ENCODE measurements at places on chromosomes 7 and 10.
A peak's percentile ranks its signal among the peaks of the same experiment; 100 is the strongest.

DNA sequence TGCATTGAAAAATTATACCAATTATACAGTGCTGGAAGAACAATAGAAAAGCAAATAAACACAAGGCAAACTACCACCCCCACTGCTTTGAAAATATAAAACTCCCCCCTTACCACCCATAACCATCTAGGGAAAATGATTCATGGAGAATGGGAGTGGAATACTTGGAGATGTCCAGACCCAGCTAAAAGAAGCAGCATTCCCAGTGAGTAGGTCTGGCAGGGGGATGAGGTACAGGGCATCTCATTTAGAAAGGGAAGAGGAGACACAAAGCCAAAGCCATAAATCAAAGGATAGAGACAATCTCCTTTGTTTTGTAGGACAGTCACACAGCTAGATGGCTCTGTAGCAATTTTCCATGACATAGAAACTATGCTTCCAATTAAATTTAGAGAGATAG, 36.0 kb upstream of the DGKI start:
- no peak for DNase-seq

- DNase-seq: peak; percentile 75
These were observed 423.6 kb upstream of the LRGUK start for GRCh38 chr7:133703547-133703946.

DNA sequence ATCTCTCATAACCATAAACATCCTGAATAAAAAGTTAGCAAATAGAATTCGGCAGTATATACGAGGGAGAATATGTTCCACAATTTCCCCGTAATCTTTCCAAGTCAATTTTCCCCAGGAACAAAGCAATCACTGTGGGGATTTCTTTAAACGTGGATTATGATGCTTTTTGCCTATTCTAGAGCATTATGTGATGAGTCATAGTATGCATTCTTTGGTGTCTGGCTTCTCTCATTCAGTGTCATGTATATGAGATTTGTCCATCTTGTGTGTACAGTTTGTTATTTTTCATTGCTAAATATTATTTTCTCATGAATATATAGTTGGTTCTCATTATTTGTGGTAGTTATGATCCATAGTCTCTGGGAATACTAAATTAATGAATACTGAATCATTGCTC, 9.9 kb upstream of the OR9A4 start:
- peak; percentile 1 for DNase-seq

- no peak for DNase-seq
These were observed 162.8 kb upstream of the BMPER start for GRCh38 chr7:33742521-33742920.

GRCh38 chr7:64621656-64622055, 44.3 kb upstream of the ZNF107 start:
- no peak for DNase-seq

GRCh38 chr10:71213761-71214440, 1.5 kb downstream of the UNC5B start:
- DNase-seq: peak; percentile 66

DNA sequence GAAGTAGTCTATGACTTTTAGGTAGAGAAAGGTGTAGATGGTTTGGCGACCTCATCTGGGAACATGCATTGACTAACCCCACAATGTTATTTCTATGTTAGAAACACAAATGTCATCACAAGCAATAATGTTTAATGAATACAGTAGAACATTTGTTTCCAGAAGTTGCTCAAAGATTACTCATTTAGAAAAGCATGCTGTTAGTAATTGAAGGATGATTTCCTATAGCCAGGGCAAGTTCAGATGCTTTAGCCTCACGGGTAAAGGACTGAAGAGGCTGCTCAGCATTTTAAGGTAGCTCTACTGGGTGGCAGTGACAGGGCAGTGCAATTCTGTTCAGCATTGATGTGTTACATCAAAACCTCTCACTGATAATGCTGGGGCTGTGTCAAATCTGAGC, 199.3 kb upstream of the FZD1 start:
- peak; percentile 21 for DNase-seq

GRCh38 chr10:77837925-77838595, 88.5 kb downstream of the DLG5 start:
- no peak for DNase-seq

DNA sequence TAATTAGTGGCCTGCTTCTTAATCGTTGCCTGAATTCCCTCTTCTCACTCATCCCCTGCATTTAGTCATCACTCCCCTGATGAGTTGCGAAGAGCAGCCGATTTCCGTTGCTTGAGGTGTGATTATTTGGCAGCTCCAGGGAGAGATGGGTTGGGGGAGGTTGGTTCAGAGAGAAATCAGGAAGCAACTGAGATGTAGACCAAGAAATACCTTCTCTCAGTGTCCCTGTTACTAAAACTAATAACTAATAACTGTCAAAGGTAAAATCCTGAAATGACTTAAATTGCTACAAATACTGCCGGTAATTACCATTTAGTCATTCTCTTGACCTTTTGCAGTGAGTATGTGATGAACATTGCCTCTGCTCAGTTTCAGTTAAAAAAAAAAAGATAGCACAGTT, 76.9 kb downstream of the ELMO1 start:
- no peak for DNase-seq

DNA sequence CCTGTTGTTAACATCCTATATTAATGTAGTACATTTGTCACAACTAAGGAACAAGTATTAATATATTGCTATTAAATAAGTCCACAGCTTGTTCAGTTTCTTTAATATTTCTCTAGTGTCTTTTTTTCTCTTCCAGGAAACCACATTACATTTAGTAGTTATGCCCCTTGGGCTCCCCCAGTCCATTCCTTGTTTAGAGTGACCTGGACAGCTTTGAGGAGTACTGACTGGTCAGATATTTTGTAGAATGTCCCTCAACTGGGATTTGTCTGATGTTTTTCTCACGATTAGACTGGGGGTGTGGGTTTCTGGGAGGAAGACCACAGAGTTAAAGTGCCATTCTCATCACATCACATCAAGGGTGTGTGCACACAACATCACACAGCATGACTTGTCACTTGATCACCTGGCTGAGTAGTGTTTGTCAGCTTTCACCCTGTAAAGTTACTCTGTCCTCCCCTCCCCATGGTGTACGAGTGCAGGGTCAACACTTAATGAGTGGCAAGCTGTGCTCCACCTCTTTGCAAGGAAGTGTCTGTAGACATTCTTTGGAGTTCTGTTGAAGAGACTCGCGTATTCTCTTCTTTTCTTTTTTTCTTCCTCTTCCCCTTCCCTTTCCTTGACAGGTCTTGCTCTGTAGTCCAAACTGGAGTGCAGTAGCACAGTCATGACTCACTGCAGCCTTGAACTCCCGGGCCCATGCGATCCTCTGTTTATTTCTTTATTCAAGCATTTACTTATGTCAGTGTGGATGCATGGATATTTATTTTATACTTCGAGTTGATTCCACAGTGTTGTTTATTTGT, 10.2 kb downstream of the LMTK2 start:
- peak; percentile 41 for DNase-seq

DNA sequence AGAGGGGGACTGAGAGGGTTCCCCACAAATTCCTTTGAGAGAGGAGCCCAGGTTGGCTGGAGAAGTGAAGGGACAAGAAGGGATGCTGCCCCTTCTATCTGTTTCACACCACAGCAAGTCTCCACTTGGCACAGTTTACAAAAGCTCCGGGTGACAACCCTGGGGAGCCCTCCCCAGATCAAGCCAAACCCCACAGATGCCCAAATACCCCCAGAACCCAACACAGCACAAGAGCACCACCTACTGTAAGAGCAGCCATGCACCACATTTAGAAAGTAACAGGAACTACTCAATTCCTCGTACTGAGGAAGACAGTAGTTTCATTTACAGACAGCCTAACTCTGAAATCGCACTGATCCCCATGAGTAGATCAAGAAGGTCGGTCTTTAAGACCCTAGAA, 67.8 kb upstream of the ATP6V0A4 start:
- DNase-seq: no peak

DNA sequence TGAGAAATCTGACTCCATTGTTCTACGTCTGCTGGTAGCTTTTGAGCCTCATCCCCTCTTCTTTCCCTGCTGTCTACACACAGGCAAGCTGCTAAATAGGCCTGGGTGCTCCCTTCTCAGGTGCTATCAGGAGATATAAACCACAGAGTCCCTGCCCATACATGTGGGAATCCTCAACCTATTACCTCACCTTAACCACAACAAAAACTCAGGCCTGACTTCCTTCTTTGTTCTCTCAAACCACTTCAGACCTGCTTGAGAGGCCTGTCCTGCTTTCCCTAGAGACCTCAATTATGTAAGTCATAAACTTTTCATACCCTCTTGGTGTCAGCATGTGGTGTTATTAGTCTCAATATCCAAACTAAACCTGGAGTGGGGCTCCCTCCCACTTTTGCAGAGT, 75.0 kb upstream of the MAGI2 start:
- DNase-seq: no peak

DNA sequence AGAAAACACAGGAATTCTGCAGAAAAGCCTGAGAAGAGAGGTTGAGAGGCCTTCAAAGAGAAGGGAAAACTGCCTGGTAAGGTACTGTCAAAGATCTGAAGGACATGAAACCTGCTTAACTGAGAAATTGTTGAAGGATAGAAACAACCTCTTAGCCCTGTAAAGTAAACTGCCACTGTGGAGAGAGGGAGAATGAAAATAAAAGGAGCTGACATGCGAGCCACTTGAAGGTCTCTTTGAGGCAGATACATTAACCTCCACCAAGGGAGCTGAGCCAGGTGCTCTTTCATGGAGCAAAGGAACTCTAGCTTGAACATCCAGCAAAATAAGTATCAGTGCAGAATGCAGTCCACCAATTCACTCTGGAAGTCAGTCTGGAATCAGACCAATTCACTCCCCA, 108.8 kb upstream of the FEZF1 start:
- DNase-seq: no peak

GRCh38 chr10:69807696-69808095, 6.0 kb downstream of the COL13A1 start:
- DNase-seq: no peak

GRCh38 chr10:48792687-48793096, 108.0 kb downstream of the WDFY4 start:
- peak; percentile 7 for DNase-seq

GRCh38 chr7:130345136-130345535, 520 bp downstream of the CPA5 start:
- no peak for DNase-seq

- DNase-seq: no peak
These were observed 33.7 kb upstream of the RBM33 start for GRCh38 chr7:155610633-155611193.

- no peak for DNase-seq
These were observed 448.9 kb upstream of the FOXK1 start for GRCh38 chr7:4233146-4233545.

DNA sequence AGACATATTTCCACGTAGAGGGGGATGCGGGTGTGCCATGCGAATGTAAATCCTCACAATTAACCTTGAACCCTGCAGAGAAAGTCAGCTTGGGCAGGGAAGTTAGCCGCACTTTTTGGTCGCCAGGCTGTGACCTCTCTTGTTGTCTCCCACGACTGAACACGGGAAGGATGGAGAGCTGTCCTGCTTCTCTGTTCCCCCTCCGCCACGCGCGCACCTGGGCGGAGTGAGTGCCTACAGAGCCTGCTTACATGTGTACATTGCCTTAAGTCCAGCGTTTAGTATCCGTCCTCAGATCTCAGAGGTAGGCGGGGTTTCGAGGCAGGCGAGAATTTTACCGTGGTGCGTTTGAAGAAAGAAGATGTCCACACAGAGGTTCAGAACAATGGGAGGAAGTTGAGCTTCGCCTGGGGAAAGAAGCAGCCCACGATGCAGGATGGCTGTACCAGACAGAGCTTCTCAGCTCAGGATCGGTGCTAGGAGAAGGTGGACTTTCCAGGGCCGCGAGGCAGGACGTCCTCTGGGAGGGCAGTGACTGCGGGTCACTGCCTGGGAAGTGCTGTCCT, 482 bp upstream of the ERCC6 start:
- peak; percentile 60 for DNase-seq

- no peak for DNase-seq
These were observed 686.9 kb upstream of the C7orf33 start for GRCh38 chr7:147903536-147904218.

GRCh38 chr10:121833387-121833786, 94.4 kb downstream of the ATE1 start:
- no peak for DNase-seq

DNA sequence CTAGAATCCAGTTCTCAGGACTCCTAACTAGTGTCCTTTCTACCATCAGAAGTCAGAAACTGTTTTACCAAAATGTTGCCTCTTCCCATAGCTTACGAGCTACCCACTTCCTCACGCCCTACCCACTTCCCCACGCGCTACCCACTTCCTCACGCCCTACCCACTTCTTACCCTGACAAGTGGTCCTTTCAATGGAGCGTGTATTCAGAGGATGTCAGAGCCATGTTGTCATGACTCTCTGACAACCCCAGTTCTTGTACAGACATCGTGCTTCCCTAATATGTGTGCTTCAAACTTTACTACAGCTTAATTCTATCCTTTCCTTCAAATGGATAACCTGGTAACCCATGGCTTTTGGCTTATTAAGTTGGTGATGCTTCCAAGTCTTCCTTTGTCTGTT, 84.8 kb upstream of the PHF14 start:
- no peak for DNase-seq

DNA sequence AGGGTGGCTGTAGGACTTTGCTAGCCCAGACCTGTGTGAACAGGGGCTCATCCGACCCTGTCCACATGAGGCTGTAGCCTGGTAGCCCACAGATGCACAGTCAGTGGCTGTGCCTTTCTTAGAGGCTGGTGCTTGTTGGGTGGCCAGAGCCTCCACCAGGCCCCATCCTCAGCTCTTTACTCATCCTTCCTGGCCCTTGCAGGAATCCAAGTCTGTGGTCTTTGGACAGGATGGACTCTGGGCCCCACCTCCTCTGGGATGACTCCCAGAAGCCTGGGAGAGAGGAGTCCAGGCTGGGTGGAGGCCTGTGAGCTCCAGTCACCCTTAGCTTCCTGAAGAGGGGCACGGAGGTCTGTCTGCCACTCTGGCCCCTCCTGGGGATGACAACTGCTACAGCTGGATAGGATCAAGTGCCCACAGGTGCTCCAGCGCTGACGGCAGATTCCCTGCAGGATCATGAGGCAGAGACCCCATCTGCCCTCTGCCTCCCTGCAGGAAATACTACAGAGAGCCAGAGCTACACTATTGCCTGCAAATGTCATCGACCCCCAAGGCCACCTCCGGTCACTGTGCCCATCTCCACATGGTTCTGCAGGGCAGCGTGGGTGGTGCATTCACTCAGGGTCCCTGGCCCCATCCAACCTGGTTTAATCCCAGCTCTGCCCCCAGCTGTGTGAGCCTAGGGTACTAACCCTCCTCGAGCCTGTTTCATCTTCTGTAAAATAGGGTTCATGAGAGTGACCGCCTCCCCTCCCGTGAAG, 114.5 kb downstream of the PTPN20 start:
- DNase-seq: no peak

DNA sequence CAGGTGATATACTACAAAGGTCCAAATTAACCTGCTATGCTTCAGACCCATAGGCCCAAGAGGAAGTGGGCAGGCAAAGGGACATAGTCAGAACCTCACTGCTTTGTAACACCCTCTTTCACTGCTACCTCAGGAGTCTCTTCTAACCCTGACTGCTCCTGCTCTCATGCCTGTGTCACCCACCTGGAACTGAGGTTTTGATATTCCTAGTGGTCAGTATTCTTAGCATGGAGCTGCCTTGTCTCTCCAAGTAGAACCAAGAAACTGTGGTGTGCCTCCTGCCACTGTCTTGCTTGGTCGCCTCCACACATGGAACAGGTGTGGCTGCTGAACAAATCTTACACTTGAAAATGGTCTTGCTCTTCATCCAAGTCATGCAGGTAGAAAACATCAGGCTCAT, 677.5 kb downstream of the XPNPEP1 start:
- DNase-seq: no peak

All from adipocyte (in vitro differentiated cells).